IPS DF 19.7 (cell line): ENCODE measurements at places on chromosomes 4 and X.

DNA sequence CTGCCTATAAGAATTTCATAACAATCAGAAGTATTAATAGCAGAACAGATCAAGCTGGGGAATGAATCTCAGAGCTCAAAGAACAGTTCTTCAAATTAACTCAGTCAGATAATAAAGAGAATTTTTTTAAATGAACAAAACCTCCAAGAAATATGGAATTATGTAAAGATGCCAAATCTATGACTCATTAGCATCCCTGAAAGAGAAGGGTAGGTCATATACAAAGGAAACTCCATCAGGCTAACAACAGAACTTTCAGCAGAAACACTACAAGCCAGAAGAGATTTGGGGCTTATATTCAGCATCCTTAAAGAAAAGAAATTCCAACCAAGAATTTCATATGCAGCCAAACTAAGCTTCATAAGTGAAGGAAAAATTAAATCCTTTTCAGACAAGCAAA, 28.6 kb downstream of the CBR4 start:
- DNase-seq, result no peak

DNA sequence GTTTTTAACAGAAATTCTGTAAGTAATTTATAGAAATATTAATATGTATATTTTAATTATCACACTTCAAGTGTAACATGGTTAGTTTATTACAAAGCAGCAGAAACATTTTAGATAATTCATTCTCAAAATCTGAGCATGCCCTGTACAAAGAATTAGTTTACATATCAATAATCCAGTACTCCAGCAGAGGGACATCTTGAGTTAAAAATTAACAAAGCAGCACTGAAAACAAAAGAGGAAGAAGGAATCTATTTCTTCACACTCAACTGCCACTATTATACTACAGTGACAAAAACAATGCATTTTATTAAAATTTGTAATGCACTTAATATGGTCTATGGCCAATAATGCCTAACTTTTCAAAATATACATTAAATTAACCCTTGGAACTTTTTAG, 179.1 kb upstream of the KLHL4 start:
- DNase-seq, result no peak

GRCh38 chr4:175810073-175810730, 1.9 kb downstream of the GPM6A start:
- no peak for DNase-seq

- no peak for DNase-seq
These were observed 26.5 kb upstream of the MANBA start for GRCh38 chr4:102787096-102787881.

DNA sequence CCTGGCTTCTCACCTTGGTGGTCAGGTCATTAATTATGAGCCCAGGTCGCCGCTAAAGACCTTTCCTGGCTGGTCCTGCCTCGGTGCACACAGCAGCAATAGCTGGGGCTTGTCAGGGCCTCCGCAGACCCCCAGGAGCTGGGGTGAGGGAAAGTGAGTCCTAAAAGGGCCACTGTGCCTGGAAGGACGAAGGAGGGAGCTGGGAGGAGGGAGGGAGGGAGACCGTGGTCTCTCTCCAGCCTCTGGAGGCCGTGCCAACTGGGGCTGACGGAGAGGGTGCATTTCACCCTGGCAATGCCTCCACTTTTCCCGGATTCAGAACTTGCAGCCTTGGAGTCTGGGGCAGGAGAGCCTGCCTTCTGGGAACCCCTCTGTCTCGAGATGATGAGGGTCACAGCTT, 60.4 kb downstream of the CRLF2 start:
- no peak for DNase-seq

DNA sequence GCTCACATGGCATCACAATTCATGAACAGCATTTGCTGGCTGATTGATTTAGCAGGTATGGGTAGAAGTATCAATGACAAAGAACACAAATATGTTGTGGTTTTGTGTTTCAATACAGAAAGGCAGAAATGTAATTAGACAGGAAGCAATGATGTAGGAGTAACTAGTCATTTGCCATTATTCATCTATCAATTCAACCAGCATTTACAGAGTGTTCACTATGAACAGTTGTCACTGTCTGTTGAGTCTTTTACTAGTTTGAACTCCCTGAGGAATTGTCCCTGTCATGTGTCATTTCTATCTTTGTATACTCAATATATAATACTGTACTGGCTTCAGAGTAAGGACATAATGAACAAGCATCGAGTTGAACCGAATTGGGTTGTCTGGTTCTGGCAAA, 51.5 kb upstream of the ARHGAP24 start:
- no peak for DNase-seq

- no peak for DNase-seq
These were observed 109.4 kb downstream of the DLG3 start for GRCh38 chrX:70554081-70554480.

DNA sequence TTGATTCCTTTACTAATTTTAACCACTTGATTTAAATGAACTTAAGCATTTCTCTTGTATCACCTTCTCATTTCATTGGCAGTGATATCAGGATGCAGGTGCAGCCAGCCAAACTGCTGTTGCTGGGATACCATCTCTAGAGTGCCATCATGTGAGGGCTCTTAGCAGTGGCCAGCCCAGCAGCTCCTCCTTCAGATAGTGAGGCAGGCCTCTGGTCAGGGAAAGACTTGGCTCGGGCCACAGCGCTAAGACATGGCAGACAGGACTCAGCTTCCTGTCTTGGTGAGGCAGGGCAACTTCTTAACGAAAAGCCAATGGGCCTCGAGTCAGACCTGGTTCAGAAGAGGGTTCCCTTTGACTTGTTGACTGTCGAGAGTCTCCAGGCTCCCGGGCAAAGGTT, 50.0 kb downstream of the NOP14 start:
- no peak for DNase-seq

GRCh38 chr4:38574559-38575333, 89.3 kb upstream of the KLF3 start:
- DNase-seq, result no peak

DNA sequence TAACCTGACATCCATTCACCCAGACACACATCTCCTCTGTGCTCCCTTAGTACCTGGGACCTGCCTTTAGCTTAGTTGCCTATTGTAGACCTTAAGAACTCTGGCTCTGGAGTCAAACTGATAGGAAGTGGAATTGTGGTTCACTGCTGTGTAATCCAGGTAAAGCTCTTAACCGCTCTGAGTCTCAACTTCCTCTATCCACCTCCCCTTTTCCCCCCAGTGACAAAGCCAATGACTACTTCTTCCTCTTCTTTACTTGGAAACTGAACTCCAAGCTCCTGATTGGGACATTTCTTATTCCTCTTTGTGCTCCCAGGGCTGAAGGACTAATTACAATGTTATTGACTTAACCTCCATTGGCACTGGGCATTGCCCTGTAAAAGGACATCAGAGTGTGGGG, 94.1 kb downstream of the DRD5 start:
- DNase-seq, result no peak

GRCh38 chr4:82954212-82954611, 53.7 kb downstream of the THAP9 start:
- no peak for DNase-seq

- DNase-seq, result no peak
These were observed 53.8 kb upstream of the TBC1D14 start for GRCh38 chr4:6855692-6856297.

DNA sequence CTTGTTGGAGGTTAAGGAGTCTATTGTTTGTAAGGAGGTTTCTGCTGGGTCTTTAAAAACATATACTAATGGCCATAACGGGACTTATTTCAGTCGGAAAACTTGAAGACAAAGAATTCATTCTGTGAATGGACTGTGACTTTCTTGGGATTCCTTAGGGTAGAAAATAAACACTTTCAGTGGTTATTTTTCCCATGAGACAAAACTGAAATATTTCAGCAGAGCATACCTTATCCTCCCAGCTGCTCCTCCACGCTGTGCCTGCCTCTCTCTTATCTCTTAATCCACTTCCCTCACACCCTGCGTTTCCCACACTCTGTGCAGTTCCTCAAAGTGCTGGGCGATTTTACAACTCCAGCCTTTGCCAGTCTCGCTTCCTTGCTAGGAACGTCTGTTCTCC, 47.1 kb upstream of the SORBS2 start:
- DNase-seq, result no peak

- no peak for DNase-seq
These were observed 26.4 kb upstream of the CLCN4 start for GRCh38 chrX:10130354-10130753.

GRCh38 chr4:5470318-5471198, 237.8 kb downstream of the EVC2 start:
- DNase-seq, result no peak

- no peak for DNase-seq
These were observed 23.0 kb downstream of the SNX25 start for GRCh38 chr4:185232370-185232769.
